ENCODE measurements at places on chromosomes 3 and 15.

DNA sequence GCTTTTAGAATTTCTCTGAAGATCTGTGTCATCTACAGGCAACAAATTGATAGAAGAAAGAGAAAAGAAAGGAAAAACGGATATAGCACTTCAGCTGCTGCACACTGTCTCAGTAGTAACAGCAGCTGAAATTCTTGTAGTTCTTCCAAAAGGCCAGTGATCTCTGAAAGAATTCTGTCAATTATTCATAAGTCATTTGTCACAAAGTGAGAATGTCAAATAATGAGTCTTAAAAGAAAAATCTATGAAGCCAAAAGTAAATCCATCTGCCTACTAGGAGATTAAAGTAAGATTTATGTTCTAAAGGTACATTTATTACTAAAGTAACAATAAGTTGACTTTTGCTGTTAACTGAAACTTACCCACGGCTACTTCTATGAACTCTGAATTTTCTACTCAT, 24.6 kb downstream of the IFT80 start:
- DNase-seq: no peak

DNA sequence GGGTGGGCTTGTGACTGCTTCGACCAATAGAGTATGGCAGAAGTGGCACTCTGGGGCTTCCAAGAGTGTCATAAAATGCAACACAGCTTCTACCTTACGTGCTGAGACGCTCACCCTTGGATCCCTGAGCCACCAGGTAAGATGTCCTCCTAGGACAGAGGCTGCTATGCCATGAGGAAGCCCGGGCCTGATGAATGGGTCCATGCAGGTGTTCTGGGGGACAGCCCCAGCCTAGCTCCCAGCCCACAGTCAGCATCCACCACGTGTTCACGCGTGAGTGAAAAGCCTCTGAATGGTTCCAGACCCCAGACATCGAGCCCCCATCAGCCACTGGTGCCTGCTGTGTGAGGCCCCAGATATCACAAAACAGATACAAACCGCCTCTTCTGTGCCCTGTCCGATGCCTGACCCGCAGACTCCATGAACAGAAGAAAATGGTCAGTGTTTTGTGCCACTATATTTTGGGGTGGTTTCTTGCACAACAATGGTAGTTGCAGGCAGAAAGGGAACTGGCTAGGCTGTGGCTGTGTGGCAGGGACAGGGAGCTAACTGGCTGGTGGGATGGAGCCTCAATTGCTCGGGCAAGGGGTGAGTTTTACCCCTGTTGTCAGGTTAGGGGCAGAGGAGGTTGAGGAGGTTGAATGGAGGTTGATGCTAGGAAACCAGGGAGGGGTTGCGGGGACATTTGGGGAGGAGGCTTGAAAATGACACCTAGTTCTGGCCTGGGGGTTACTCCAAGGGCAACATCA, 92.2 kb downstream of the LINGO1 start:
- DNase-seq: no peak

- no peak for DNase-seq
These were observed 18.0 kb downstream of the CCR8 start for GRCh38 chr3:39347586-39347876.

DNA sequence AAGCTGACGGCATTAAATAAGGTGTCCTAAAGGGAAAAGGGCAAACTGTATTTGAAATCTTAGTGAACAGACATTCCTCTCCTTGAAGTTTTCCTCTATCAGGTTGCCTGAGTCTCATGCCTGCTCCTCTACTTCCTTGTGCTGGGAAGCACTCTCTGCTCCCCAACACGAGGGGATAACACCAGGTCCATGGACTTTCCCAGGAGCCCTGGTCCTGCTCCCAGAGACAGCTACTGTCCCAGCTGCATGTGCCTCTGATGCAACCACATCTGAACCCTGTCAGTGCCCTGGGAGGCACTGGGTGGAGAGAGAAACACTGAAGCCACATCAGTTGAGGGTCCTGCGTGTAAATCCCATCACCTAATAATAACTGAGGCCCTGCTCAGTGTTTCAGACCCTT, 7.4 kb downstream of the TLR9 start:
- DNase-seq: no peak

DNA sequence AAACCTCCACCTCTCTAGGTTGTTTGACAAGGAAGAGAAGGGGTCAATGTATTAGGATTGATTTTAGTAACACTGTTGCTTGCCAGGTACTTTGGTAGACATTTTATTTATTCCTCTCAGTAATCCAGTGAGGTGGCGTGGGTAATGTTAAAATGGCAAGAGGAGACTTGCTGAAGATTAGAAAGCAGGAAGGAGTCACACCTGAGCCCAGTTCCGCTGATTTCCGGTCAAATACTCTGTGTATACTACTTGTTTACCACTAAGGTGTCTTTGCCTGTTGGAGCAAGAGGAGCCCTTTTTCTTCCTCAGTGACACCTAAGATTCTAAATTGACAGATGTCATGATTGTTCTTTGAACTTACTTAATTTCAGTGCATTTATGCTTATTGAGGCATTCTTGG, 1.7 kb downstream of the OXNAD1 start:
- DNase-seq: no peak

- peak; percentile 90 for DNase-seq
These were observed at the start of gene DHX30 for GRCh38 chr3:47802734-47803479. Gene DHX30 (plus strand): TSS chr3:47803138. CDS start chr3:47810684, 7,546 bp downstream.

DNA sequence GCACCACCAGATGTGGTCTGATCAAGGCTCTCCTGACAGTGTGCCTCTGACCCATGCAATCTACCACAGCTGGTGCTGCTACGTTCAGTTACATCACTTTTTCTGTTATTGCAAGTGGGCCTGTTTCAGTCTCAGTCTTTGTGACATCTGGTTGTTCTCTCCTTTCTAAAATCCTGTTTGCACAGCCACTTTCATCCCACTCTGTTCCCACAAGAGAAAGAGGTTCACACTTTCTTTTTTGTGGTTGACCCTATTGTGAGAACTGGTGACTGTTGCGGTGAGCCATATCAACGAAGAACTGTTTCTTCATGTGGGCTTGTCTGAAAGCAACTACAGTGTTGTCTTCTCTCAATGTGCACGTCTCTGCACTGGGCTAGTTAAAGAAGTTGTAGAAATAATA, 342.8 kb upstream of the ARPP21 start:
- peak; percentile 4 for DNase-seq

GRCh38 chr3:3578718-3579117, 220.5 kb upstream of the LRRN1 start:
- no peak for DNase-seq

- peak; percentile 33 for DNase-seq
These were observed 38.6 kb downstream of the ATP1B3 start for GRCh38 chr3:141915016-141915415.

DNA sequence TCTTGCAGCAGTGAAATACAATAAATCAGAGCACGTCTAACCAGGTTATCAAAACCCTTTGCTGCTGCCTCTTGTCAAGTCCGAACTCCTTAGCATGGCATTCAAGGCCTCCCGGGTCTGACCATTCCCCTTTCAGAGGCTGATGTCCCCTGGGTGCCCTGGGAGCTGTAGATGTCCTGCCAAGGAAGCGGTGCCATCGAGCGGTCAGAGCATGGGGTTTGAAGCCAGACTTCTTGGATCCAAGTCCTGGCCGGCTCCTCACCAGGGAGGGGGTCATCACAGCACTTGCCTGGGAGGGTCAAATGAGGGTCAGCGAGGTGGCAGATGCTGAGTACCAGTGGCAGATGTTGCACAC, 496 bp downstream of the TF start:
- no peak for DNase-seq

- DNase-seq: no peak
These were observed 6.1 kb downstream of the TBC1D2B start for GRCh38 chr15:78071383-78071782.

GRCh38 chr3:97111244-97111643, 296.9 kb downstream of the EPHA6 start:
- DNase-seq: no peak

DNA sequence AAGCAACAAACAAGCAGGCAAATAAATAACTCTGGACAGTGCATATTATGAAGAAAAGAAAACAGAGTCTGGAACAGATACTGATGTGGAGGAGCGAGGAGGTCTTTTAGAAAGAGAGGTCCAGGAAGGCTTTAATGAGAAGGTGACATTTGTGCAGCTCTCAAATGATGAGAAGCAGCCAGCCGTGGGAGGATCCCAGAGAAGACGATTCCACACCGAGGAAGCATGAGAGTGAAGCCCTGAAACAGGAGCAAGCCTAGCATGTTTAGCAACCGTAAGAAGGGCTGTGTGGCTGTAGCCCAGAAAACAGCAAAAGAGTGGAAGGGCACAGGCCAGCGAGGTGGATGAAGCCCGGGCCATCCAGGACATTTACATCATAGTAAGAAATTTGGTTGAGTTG, 93.1 kb downstream of the RAD18 start:
- DNase-seq: no peak

- DNase-seq: peak; percentile 93
These were observed 114.7 kb downstream of the ETFA start for GRCh38 chr15:76196269-76197231.

DNA sequence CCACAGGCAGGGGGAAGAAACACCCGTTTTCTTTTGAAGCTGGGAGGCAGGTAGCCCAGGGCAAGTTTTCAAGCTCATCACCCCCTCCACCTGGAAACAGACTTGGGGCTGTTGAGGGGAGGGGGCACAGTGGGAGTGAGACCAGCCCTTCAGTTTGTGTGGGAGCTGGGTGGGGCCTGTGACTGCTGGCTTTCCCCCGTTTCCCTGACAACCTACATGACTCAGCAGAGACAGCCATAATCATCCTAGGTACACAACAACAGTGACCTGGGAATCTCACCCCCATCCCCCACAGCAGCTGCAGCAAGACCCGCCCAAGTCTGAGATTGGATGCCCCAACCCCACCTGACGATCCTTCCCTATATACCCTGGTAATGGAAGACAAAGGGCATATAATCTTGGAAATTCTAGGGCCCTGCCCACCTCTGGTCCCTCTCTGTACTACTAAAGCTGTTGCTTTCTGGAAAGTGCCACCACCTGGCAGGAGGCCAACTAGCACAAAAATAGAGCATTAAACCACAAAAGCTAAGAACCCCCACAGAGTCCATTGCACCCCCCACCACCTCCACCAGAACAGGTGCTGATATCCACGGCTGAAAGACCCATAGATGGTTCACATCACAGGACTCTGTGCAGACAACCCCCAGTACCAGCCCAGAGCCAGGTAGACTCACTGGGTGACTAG, 422.2 kb upstream of the SGO1 start:
- no peak for DNase-seq

DNA sequence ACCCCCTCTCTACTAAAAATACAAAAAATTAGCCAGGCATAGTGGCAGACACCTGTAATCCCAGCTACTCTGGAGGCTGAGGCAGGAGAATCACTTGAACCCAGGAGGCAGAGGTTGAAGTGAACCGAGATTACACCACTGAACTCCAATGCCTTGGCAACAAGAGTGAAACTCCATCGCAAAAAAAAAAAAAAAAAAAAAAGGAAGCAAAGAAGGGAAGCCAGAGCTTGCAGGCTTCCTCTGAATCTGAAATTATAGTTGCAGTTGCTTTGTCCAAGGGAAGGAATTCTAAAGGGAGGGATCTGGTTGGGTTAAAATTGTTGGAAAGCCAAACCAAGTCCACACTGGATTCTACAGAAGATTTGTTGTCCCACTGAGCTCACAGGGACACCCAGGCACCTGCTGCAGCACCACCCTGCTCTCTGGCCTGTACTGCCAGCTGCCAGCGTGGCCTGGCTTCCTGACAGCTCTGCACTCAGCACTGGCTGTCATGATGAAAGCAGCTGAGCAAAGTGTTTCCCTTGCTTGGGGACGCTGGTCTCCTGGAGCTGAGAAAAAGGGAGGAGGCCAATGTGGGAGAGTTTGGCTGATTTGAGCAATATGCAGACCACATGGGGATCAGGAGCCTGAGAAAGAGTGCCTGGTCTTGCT, 88.8 kb upstream of the HES1 start:
- DNase-seq: peak; percentile 41

GRCh38 chr15:98506711-98507110, 141.6 kb upstream of the IGF1R start:
- no peak for DNase-seq

GRCh38 chr15:57662802-57663201, 43.7 kb upstream of the POLR2M start:
- no peak for DNase-seq

DNA sequence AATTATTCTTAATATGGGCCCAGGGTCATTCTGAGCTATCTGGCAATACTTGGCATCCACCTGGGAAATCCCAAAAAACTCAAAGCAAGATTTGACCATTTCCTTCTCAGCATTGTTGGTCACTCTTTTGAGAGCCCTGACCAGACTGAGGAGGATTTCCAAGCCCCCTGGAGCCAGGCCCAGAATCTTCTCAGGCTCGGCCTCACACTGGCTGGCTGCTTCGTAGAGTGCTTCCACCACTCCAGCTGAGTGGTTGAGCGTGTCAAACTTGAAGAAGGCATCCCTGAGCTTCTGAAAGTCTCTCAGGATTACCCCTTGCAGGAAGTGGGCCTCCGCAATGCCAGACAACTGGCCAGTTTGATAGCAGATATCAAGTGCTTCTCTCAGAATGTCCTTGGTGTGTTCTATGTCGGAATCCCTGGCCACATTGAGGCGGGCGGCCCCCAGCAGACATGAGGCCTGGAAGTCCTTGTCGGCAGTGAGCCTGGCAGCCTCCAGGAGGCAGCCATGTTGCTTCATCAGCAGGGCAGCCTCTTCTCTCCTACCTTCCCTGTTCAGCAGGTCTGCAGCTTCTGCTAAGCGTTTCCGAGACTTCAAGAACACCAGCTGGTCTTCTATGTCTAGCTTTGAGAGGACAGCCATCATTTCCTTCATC, 68.9 kb upstream of the DCLK3 start:
- DNase-seq: no peak

DNA sequence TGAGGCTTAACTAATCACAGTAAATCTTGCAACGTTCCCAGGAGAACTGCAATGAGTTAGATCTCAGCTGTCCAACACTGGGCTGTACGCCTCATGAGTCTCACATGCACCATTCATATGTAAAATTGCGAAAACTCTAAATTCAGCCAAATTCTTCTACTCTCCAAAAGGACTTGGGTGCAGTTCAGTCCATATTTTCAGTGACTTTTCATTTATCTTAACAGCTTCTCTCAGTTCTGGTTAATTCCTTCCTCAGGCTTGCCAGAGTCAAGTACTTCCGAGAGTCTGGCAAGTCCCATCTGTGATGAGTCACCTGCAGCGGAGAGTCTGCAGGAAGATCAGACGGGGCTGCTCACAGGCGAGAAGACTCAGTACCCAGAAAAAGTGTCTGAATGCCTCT, 11.5 kb downstream of the CCDC80 start:
- DNase-seq: peak; percentile 94

GRCh38 chr15:68232449-68232848, 2.9 kb upstream of the CLN6 start:
- DNase-seq: no peak

- DNase-seq: no peak
These were observed 81.8 kb upstream of the ALDH1L1 start for GRCh38 chr3:126262227-126262626.

DNA sequence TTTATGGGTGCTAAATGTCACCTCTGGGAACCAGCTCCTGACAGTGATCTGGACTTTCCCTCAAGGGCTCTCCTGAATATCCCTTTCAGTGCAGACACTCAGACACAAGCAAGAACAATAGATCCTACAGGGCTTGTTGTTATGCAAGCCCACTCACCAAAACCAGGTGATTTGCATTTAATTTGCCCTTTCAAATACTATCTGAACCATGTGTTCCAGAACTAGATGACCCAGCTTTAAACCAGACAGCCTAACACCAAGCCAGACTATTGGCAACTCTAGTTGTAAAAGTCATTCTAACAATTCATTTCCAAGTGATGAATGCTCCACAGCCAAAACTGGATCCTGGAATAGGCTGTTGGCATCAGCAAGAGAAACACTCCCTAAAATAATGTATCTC, 5.6 kb upstream of the ATP8B4 start:
- DNase-seq: no peak

All from mesenchymal stem cell (in vitro differentiated cells and primary cell).